ENCODE measurements at places on chromosomes 4 and X.

GRCh38 chr4:20423420-20423819 is 171.7 kb downstream of the SLIT2 start:
- no peak for DNase-seq
- no peak overlapping the region for H3K27ac ChIP-seq
- no peaks in the 10 kb centered on the region for H3K4me1 ChIP-seq
- H3K4me3 ChIP-seq, result no peak overlapping the region
- H3K36me3 ChIP-seq, result no peaks in the 10 kb centered on the region

DNA sequence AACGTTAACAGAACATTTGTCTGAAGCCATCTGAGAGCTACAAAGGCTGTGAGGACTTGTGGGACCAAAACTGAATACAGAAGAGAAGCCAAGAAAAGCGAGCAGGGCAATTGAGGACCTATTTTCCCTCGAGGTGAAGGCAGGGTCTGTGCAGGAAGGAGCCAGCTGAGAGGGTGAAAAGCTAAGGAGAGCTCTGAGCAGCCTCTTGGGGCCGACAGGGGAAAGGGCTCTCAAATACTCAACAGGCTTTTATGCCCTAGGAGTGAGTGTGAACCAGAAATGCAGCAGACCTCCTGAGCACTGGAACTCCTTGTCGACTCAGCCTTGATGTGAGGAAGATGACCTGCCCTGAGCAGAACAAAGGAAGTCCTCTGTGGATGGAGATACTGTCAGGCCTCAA is 54.2 kb downstream of the C4orf50 start:
- peaks cover 7% of the 10 kb centered on the region for H3K27me3 ChIP-seq
- no peaks in the 10 kb centered on the region for H3K36me3 ChIP-seq
- peak overlapping the region; percentile 48 for H3K27ac ChIP-seq
- DNase-seq, result no peak
- H3K4me1 ChIP-seq, result peaks cover 5% of the 10 kb centered on the region

GRCh38 chr4:79445371-79445781 is 37.3 kb upstream of the GK2 start:
- H3K4me3 ChIP-seq, result no peak overlapping the region
- H3K36me3 ChIP-seq, result no peaks in the 10 kb centered on the region
- DNase-seq, result no peak
- H3K27ac ChIP-seq, result no peak overlapping the region
- no peaks in the 10 kb centered on the region for H3K27me3 ChIP-seq

DNA sequence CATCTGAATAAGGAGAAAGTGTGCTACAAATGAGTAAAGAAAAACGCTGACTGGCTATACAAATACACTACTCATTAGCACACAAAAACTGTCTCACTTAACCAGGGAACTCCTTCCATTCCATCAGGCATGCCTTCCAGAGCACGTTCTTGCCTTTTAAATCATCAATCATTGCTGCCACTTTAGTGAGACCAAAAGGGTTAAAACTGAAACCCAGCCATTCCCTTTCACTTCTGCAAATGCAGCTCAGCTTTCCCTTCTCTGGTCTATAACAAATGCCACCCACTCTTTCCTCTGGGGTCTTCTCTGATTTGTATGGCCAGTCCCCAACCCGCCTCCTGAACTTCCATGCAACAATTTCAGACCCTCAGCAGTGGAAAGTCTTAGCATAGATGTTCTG is 231.5 kb downstream of the TRIML1 start:
- H3K4me1 ChIP-seq, result no peaks in the 10 kb centered on the region
- no peaks in the 10 kb centered on the region for H3K36me3 ChIP-seq
- DNase-seq, result no peak
- no peak overlapping the region for H3K4me3 ChIP-seq

- no peak overlapping the region for H3K27ac ChIP-seq
- H3K4me1 ChIP-seq, result no peaks in the 10 kb centered on the region
- no peaks in the 10 kb centered on the region for H3K27me3 ChIP-seq
- H3K4me3 ChIP-seq, result no peak overlapping the region
These were observed 35.2 kb upstream of the ARMCX4 start for GRCh38 chrX:101450085-101450484.

DNA sequence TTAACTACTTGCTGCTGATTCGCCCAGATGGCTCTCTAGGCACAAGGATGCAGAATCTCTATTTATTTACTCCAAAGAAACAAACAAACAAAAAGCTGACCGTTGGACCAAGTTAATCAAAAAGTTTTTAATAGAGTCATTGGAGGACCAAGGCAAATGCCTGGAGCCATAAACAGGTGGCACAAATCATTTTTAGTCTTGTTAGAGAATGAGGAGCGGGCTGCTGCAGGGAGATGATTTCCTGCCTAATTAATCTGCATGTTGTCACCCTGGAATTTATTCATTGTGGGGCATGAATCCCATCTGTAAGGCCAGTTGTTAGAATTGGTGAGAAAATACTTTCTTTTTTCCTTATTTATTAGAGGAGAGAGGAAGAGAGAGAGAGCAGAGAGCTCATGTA is 147.4 kb upstream of the GATB start:
- H3K4me3 ChIP-seq, result no peak overlapping the region
- no peak for DNase-seq
- H3K4me1 ChIP-seq, result peaks cover 3% of the 10 kb centered on the region
- no peaks in the 10 kb centered on the region for H3K36me3 ChIP-seq
